Left ventricle myocardium inferior (tissue), 1 donor: ENCODE measurements at places on chromosomes 12 and 14. TPM values are rescaled to one million over a fixed set of nuclear protein-coding genes. Genes with fewer than 3 reads are reported as not detected.

DNA sequence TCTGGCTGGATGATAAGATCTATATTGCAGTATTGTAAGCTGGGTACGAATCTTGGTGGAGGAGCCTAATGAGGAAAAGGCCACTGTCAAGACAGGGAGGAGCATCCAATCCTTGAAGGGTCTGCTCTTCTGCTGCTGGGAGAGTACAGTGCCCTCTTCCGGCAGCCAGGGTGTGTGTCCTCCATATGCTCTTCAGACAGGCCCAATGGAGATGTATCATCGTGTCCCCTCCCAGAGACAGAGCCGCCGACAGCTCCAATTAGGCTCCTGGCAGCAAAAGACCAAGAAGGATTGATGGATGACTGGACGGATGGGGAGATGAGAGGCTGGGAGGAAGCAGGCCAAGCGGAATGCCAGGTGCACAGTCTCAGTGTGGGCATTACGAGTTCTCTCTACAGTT, 51.6 kb upstream of the PIWIL1 start:
- no peak for DNase-seq

- no peak for DNase-seq
These were observed 369.1 kb downstream of the AEBP2 start for GRCh38 chr12:19808371-19808770.

DNA sequence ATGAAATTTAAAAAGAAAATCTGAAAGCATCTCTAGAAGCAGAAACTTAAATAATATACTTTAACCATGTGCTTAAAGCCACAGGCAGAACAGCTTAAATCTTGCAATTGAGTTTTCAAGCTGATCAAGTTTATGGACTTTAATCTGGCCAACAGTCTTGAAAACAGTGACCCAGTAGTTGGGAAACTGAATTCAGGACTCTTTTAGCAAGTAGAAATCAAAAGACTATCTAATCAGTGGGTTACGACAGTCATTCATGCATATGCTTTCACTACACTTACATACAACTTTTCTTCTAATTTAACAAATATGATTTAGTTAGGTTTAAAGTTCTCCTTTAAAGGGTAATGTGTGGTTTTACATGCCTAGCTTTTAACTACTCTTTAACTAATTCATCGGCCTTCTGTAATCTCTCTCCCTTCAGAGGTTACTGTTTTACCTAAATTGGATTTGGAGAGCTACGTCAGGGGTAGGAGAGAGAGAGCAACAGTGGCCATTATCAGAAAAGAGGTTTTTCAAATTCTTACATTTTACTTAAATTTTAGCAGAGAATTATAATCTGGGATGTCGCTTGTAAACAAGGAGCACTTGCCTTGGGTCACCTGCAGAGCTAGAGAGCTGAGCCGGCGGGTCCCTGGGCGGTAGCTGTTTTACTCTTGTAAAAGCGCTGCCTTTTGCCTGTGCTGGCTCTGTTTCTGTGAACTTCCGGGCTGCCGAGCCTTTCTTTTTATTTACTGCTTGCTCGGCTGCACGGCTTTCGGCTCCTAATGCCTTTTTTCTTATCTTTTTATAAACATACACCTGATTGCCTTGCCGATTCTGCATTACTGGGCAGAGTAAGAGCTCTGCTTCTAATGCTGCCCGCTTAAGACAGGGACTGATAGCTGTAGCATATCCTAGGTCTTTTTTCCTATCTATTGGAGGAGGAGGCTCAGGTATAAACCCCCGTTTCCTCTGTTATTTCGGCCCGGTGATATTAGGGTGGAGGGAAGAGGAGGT, 17.4 kb upstream of the LYZ start:
- no peak for DNase-seq

The DAO gene
- not detected for total RNA-seq

- no peak for DNase-seq
These were observed 110.8 kb downstream of the KCNH5 start for GRCh38 chr14:62934439-62934838.

DNA sequence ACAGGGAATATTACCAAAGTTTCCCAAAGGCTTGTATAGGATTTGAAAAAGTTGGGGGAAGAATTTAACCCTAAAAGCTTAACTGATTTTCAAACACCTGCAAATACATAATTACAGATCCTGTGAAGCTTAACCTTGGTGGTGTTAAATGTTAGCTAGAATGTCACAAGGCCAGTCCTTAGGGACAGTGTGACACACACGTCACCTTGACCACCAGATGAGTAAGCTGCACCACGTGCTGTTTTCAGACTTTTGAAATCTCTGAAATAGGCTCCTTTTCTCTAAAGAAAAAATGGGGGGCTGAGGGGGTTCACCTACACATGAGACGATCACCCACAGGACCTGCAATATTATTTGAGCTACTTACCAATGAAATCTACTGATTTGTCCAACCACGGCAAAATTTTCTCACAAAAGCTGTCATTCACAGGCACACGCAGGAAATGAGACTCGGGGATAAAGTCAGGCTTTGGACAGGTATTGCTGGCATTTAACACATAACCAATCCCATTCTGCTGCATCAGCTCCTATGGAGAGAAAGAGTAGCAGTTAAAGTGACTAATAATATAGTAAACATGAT, 75.9 kb downstream of the DUSP16 start:
- DNase-seq = no peak

The OR10A7 gene
- not detected for total RNA-seq

The CLMN gene
- 3.7 TPM for total RNA-seq

- DNase-seq = peak; percentile 37
These were observed 214.8 kb downstream of the DPF3 start for GRCh38 chr14:72679141-72679535.

The ZCCHC8 gene
- total RNA-seq = 8.4 TPM

DNA sequence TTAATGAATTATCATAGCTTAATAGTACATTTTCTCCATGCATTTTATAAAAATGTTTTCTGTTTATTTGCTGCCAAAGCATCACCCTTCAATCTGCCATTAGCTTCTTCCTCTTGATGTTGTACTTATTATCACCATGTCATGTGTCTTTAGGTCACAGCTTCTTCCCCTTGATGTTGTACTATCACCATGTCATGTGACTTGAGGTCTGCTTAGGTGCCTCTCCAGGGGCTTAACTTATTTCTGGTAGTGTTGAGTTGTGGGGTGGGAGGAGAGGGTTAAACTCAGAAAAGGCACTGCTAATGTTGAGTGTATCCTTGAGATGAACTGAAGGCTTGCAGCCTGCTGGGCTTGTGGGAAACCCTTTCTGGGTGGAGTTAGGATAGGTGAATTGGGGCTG, 87.8 kb downstream of the DAAM1 start:
- no peak for DNase-seq

DNA sequence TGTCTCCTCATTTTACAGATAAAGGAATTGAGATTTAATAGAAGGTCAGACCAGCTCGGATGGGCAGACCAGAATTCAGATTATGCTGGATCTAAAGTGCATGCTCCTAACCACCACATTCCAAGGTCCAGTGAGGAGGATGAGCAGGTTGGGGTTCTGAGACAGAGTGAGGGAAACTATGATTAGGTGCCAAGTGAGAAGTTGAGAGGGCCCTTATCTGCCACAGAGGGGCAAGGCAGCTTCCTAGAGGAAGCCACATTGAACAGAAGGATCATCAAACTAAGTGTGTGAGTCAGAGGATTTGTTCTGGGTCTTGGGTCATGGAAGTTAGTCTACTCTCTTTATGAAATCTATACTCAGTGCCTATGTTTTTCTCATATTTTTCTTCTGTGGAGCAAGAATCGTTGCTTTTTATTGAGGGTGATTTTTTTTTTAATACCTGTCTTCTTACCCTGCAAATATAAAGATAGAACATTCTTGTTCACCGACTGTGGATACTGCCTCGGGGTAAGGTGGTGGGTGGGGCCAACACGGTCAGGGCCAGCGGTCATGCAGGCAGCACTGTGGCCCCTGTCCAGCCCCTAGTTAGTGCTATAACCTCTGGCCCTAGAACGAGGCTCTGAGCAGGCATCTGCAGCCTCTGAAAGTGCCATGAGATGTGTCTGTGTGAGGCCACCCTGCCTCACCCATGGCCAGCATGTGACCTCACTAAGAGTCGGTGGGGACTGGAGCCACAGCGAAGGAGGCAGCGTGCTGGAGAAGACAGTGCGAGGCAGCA, 55.6 kb upstream of the PTHLH start:
- DNase-seq = no peak

- no peak for DNase-seq
These were observed 19.6 kb downstream of the FNTB start for GRCh38 chr14:65006261-65006721.

The LBHD2 gene
- not detected for total RNA-seq

- DNase-seq = no peak
These were observed 14.3 kb downstream of the TBK1 start for GRCh38 chr12:64466178-64466577.

DNA sequence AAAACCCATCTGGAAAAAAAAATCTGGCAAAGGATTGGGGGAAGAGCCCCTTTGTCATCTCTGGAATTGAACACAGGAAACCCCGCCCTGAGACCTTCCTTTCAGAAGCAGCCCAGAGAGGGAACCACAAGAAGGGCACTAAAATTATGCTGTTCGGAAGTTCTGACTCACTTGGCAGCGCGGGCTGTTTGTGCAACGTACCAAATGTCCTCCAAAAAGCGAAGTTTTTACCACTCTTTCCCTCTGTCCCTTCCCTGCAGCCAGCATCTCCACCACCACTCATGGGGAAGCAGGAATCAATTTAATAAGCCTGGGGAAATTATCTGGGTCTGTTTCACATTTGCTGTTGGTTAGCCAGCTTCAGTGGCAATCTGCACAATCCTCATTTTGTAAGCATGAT, 3.2 kb upstream of the SYNE3 start:
- DNase-seq = peak; percentile 78

- DNase-seq = no peak
These were observed 7.3 kb downstream of the GPR84 start for GRCh38 chr12:54356951-54357356.

DNA sequence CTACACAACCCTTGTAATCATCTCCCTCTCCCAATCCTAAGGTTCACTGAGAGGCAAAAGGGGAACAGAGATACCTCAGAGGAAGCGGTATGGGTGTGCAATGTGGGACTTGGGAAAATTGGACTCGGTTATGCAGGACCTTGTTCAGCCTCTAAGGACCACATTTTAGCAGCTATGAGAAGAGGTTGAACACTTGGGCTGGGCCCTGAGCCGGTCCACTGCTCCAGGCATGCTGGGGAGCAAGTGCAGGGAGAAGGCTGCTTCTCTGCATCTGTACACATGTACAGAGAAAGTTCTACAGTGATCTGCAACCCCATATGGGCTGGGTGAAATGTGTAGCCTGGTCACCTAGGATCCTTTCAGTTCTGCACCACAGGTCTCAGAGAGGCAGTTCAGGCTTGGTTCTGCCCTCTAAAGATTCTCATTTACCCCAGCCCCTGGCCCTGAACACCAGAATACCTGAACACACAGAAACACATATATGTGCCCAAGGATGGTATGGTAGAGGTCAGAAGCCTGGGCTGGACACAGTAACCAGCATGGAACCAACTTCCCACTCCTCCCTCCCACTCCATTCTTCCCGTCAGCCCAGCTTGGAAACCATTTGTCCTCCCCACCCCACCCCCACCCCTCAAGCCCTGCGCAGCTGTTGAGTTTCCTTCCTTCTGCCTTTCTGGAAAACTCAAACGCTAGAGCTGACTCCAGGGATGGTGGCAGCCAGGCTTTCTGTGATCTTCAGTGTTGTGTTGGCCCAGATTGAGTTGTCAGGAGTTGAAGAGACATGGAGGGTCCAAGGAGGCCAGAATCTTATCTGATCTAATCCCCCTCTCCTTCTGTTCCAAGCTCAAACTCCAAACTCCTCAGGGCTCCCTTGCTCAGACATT, 10.4 kb downstream of the HOXC5 start:
- no peak for DNase-seq

The FBXW8 gene
- 8.5 TPM for total RNA-seq

DNA sequence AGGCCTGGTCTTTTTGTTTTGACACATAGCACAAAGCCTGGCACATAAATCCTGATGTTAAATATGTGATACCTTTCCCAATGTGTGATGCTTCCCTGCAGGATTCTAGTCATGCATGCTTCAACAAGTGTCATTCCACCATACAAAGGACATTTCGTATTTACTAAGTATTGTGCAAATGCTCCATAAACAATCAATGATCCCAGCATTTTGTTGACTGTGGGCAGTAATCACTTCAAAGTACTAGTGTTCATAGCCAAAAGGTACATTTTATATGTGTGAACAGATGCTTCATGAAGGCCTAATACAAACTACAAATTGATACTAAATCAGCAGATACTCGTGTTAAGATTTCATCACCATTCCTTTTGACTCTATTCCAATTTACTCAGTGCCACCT, 4.4 kb downstream of the CCNB1IP1 start:
- no peak for DNase-seq

The RNU4-1 gene
- 2,088 TPM for total RNA-seq

DNA sequence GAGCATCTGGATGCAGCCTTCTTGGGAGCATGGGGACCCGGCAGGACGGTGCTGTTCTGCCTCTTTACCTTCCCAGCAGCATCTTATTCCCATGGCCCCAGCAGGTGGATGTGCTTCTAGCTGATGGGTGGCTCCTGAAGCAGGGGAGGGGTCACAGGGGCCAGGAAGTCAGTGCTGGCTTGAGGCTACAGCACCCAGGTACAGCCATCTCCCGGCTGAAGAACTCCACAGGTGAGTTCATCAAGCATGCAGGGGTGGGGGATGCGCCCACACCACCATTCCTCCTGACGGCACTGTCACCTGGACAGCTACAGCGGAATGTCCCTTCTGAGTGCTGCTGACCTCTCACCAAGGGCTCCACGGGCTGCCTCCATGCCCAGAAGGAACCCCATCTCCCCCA, 57.3 kb downstream of the BCL11B start:
- DNase-seq = no peak
